ENCODE measurements at places on chromosomes 4 and X.

DNA sequence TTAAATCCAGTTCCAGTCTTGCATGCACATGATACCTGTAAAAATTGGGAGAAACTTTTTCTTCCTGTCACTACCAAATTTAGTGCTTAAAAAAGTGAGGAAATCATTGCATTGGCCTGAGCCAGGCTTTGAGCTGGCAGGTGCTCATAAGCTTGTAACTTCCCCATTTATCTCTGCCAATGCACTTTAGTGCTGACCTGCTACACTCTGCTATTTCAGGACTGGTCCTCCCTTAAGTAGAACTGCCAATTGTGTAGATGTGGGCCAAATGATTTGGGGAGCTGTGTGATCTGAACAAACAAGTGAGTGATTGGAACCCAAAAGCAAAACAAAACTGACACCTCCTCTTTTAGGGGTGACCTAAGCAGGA, 51.8 kb downstream of the ZNF827 start:
- no peak for DNase-seq

- DNase-seq, result no peak
Observed at GRCh38 chr4:146645921-146646320, 7.2 kb downstream of the POU4F2 start.

DNA sequence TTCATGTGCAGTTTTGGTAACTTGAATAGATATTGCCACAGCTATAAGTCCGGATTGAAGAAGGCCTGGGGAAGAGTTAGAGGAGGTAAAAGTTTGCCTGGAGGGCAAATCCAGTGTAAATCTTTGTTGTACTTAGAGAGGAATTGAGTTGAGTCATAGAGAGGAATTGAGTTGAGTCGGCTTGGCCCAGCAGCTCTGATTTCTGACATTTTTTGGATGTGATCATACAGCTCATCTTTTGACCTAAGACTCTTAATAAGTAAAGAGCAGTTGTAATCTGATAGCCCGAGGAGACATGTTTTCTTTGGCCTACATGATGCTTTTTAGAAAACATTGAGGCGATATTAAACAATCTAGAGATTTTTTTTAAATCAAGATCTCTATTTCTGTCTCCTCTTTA, 3.9 kb downstream of the KIT start:
- no peak for DNase-seq

DNA sequence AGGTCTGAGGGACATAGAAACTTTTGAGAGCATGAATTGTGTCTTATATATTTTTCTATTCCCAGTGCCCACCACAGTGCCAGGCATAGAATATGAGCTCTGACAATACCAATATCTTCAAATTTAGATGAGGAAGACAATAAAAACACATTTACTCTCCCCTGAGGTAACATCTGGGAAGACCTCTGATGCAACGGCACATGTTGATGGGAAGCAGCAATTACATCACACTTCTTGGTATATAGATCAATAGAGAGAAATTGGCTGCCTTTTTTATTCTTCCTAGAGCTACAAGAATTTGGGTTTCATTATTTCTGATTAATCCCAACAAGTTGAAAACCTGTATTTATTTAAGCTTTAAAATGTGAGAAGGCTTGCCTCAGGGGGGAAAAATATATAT, 67.4 kb upstream of the SMAD1 start:
- DNase-seq, result no peak

GRCh38 chr4:76957004-76957738, 7.6 kb downstream of the SEPTIN11 start:
- no peak for DNase-seq

DNA sequence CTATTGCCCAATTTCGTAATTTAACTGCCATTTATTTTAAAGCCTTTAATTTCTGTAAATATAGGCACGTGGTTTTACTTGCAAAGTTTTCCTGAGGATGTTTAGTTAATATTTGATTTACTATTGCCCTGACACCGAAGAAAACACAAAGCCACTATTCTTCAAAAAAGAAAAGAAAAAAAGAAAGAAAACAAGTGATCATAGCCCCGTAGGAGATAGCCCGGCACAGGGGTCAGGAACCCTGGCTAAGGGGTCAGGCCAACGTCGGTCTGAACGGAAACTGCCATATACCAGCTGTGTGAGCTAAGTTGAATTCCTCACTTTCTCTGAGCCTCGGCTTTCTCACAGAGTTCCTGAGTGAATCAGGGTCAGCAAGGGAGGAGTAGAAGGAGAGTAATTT, 17.7 kb upstream of the LAMP2 start:
- DNase-seq, result no peak

DNA sequence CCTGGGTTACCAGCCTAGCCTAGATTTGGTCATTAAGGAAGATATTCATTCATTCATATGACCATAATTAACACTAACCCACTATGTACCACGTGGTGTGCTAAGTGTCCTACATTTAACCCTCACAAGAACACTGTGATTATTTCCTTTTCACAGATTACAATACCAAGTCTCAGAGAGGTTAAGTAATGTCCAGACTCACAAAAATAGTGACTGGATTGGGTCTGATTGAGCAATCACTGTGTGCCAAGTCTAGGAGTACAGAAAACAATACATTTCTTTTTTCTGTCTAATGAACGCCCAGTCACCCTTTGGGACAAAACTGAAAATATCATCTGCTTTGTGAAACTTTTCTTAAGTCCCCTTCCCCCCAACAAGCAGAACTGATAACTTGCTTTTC, 7.6 kb upstream of the DLG3 start:
- DNase-seq, result no peak

GRCh38 chr4:2651998-2652397, 104.1 kb downstream of the TNIP2 start:
- DNase-seq, result no peak

GRCh38 chr4:101540336-101540735, 193.0 kb upstream of the PPP3CA start:
- no peak for DNase-seq

DNA sequence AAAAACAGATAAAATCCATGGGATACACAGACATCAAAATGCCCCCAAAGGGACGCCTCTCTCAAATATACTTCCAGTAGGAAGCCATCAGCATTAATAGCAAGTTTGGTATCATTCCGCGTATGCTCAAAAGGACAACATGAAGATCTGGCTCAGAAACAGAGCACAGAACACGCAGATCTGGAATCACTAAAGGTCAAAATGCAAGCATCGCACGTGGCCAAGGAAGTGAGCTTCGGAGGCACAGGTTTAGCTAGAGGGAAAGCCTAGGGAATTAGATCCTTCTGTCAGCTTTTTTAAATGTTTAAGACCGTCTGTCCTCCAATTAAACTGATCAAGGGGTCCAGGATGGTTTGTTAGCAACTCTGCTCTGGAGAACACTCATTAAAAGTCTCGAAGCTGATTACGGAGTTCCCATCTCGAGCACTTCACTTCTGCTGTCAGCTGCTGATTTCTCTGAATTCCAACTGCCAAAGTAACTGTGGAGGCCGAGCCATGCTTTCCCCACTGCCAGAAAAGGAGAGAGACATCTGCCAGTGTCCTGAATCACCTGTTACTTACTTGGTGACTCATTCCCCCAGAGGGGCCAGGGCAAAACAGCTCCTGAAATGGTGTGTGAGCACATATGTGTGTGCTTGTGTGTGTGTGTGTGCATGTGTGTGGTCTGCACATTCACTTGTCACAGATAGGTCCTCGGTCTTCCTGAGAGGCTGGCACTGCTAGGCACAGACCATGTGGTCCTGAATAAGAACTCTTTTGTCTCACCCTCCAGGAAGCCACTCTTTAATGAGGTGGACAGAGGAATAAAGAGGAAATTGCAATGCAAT, 177.7 kb upstream of the PPARGC1A start:
- no peak for DNase-seq

GRCh38 chr4:16582036-16582435, 316.4 kb downstream of the LDB2 start:
- DNase-seq, result no peak

GRCh38 chrX:45208121-45208856, 7.6 kb upstream of the DIPK2B start:
- DNase-seq, result no peak

GRCh38 chr4:2048831-2049230, 10.3 kb upstream of the NAT8L start:
- no peak for DNase-seq

DNA sequence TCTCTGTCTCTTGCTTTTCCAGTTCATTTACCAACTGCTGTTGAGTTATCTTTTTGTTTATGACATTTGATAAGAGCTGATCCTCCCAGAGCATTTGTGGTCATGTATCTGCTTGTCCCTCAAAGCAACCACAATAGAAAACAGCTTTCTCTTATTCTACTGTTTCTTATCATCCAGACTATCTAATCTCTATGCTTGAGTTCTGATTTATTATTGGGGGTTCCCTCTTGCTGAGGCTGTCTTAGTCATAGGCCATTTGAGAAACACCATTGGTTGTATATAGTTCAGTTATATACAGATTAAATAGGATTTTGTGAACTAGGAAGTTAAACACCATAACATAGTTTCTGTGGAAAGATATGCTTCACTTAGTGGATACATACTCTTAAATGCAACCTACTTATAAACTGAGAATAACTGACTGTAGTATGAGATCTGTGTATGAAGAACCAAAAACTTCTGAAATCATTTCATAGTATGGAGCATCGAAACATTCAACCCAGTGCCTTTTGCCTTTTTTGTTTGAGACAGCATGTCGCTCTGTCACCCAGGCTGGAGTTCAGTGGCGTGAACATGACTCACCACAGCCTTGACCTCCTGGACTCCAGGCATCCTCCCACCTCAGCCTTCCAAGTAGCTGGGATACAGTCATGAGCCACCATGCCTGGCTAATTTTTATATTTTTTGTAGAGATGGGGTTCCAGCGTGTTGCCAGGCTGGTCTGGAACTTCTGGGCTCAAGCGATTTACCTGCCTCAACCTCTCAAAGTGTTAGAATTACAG, 75.8 kb downstream of the STIM2 start:
- no peak for DNase-seq

GRCh38 chrX:73903941-73904340, 340.9 kb downstream of the CHIC1 start:
- no peak for DNase-seq

DNA sequence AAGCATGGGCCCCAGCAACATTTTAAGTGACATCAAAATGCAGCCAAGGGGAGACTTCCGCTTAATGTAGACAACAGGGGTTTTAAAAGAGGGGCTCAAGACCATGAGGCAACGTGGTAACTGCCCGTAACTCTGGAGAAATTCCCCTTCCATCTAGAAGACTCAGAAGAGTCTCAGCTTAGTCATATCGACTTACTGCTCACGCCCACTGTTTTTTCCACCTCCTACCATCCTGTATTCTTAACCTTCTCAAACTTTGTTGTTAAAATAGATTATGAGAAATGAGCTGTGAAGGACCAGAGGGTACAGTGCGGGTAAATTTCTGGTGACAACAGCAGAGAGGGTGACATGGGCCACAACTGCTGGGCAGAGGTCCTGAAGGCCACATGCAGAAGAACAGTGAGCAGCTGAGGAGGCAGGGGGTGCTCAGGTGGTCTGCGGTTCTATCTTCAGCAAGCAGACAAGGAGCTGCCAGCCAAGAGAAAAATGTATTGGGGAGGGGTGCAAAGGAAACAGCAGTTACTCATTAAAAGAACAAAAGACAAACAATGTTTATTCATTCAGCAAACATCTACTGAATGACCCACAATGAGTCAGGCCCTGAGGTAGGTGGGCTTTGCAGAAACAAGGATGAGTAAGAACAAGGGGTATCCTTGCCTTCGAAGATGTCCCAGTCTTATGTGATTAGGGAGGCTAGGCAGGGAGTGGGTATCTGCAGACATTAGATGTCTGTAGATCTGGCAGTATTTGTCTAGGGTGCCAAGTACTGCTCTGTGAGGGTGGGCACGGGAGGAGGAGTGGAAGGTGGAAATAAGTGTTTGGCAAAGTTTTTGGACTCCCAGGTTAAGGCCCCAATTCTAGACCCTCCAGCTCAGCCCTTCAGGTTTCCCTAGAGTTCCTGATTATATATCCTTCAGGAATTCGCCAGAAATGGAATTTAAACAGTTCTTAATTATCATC, 175.3 kb downstream of the TSPAN5 start:
- no peak for DNase-seq

GRCh38 chr4:120059036-120059435, 7.6 kb downstream of the MAD2L1 start:
- DNase-seq, result no peak

DNA sequence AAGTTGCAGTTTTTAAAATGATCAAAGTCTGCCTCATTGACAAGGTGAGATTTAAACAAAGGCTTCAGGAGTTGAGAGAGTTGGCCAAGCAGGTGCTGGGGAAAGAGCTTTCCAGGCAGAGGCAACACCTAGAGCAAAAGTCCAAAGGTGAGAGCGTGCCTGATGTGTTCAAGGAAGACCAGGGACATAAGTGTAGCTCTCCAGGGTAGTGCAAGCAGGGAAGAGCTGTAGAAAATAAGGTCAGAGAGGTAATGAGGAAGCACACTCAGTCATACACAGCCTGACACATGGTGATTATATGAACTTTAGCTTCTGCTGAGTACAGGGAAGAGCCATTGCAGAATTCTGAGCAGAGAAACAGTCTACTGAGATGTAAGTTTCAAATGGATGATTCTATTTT, 265.0 kb upstream of the NWD2 start:
- no peak for DNase-seq

- no peak for DNase-seq
Observed at GRCh38 chr4:25654971-25655963, at the start of gene SLC34A2. TSS of gene SLC34A2 (plus strand) at chr4:25655851. CDS start at chr4:25662501, 6,650 bp downstream.

- DNase-seq, result no peak
Observed at GRCh38 chr4:101242441-101242840, 104.9 kb downstream of the PPP3CA start.

- DNase-seq, result no peak
Observed at GRCh38 chr4:162274354-162274753, 110.6 kb upstream of the FSTL5 start.

DNA sequence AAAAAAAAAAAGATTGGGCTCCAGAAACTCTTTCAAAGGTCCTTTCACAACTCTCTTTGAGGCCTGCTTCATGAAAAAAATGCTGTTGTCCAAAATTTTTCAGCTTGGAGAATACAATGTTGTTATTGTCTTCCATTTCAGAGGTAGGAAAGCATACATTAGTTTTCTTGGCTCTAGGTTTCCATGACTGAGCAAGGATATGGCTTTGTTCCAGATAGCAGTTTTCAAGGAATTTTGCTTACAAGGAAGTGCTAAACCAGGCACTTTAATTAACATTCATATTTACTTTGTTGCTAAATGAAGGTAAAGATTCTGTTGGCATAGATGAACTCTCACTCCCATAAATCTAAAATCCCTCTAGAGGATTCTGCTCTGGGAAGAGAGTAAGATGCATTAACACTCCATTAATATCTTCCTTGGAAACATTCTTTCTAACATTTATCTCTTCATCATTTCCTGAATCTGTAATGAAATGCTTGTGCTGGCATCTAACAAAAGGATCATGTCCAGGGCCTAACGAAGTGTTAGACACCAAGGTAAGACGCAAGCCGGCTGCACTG, 118.4 kb downstream of the COL25A1 start:
- DNase-seq, result no peak

- DNase-seq, result no peak
Observed at GRCh38 chr4:157992038-157992705, 180.7 kb downstream of the GASK1B start.

GRCh38 chr4:81436941-81437574, 34.6 kb downstream of the RASGEF1B start:
- DNase-seq, result no peak

- DNase-seq, result no peak
Observed at GRCh38 chrX:95733426-95733825, 951.2 kb upstream of the DIAPH2 start.

- DNase-seq, result no peak
Observed at GRCh38 chrX:122512561-122513072, 671.5 kb upstream of the GRIA3 start.
